IgD-negative memory B cell (primary cell): ENCODE measurements at places on chromosomes 13 and 19. TPM values are rescaled to one million over a fixed set of nuclear protein-coding genes. Genes with fewer than 3 reads are reported as not detected.

ZNF628 gene
- polyA plus RNA-seq, result 0.34 TPM

FFAR2 gene
- not detected for polyA plus RNA-seq

AZU1 gene
- not detected for polyA plus RNA-seq

CEACAM3 gene
- not detected for polyA plus RNA-seq

GPC6 gene
- polyA plus RNA-seq, result not detected
